Peyer's patch (tissue), 4 donors: ENCODE measurements at places on chromosomes 12 and 14.

- no peak for DNase-seq
Observed at GRCh38 chr12:114608509-114608908, 75.5 kb downstream of the TBX3 start.

- no peak for DNase-seq
Observed at GRCh38 chr14:73739174-73739898, 25.2 kb upstream of the PNMA1 start.

GRCh38 chr14:91413547-91414474, 3.8 kb downstream of the CCDC88C start:
- peak; percentile 89 for DNase-seq

DNA sequence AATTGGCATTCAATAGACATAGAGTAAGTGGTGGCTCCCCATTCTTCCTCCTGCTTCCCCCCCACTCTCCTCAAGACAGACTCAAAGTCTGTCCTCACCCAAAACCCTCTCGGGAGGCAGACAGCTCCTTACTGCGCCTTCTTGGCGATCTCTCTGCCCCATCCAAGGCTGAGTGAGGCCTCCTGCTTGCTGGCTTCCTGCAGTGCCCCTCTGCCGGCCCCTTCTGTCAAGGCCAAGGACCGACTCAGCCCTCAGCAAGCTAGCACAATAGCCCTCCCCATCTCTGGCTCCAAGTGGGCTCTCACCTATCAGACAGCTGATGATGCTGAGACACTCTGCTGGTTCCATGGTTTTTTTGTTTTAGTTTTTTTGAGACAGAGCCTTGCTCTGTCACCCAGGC, 62.5 kb upstream of the DLK1 start:
- no peak for DNase-seq

DNA sequence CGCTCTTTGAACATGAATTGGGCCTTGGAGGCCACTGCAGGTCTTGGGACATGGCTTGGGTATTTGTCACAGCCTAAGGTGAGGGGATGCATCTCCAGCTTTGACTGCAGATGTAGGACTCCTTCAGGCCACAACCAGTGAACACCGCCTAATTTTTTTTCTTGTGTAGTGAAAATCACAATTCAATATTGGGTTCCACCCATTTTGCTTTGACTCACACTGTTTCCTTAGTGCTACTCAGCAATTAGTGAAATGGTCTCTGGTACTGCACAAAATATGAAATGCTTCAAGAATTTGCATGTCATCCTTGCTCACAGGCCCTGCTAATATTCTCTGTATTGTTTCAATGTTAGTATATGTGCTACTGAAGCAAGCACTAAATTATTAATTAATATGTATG, 12.5 kb downstream of the TMEM253 start:
- DNase-seq, result no peak

DNA sequence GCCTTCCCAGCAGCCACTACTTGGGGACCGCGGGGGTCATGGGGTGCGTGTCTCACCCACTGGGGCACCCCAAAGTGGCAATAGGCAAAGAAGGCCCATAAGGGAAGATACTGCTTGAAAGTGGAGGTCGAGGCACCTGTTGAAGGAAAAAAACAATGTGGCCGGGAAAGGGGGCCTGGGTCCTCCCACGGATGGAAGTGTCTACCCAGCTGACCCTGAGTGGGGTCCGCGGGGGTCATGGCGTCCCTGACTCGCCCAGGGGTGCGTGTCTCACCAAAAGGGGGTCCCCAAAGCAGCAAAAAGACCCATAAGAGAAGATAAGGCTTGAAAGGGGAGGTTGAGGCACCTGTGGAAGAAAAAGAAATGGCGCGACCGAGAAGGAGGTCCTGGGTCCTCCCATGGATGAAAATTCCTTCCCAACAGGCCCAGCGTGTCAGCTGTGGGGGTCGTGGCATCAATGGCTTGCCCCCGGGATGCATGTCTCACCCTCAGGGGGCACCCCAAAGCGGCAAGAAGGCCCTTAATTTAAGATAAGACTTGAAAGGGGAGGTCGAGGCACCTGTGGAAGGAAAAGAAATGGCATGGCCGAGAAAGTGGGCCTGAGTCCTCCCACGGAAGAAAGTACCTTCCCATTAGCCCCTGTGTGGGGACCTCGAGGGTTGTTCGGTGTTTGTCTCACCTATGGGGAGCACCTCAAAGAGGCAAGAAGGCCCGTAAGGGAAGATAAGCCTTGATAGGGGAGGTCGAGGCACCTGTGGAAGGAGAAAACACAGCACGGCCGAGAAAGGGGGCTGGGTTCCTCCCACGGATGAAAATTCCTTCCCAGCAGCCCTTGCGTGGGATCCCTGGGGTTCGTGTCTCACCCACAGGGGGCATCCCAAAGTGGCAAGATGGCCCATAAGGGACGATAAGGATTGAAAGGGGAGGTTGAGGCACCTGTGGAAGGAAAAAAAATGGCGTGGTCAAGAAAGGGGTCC, 266.0 kb downstream of the ALG10 start:
- peak; percentile 6 for DNase-seq

GRCh38 chr12:117300174-117300573, 61.3 kb downstream of the NOS1 start:
- no peak for DNase-seq

DNA sequence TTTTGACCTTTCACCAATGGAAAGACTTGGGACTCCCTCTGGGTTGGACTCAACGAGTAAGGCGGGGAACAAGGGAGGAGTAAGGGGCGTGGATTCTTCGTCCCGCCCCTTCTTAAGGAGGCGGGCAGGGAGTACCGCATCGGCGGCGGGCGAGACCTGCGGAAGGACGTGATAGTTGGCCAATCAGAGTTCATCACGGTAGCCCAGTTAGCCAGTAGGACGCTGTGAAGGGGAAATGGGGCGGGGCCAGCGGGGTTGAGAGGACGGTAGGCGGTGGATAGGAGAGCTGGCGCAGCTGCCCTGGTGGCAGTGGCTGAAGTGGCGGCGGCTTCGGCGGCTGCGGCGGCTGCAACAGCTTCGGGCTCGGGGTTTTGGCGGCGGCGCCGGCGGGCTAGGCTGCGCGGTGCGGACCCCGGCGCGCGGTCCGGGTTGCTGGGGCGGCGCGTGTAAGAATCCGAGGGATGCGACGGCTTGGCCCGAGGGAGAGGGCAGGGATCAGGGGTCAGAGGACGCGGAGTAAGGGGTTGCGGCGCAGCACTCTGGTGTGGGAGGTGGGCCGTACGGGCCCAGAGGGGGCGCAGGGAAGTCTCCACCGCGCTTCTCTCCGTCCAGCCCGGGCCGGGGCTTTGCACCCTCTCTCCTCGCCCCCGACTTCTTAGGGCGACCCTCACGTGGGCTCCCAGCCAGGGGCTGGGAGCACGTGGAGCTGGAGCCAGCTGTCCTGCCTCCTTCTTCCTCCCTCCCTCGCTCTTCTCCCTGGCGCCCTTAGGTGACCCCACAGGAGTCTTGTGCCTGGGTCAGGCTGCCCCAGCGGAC, at the start of gene TPCN1:
TSS of gene TPCN1 (plus strand) at position 284 of the 816 bp plus-strand sequence. CDS start 5,389 bp downstream, outside the sequence.
- DNase-seq, result peak; percentile 100

DNA sequence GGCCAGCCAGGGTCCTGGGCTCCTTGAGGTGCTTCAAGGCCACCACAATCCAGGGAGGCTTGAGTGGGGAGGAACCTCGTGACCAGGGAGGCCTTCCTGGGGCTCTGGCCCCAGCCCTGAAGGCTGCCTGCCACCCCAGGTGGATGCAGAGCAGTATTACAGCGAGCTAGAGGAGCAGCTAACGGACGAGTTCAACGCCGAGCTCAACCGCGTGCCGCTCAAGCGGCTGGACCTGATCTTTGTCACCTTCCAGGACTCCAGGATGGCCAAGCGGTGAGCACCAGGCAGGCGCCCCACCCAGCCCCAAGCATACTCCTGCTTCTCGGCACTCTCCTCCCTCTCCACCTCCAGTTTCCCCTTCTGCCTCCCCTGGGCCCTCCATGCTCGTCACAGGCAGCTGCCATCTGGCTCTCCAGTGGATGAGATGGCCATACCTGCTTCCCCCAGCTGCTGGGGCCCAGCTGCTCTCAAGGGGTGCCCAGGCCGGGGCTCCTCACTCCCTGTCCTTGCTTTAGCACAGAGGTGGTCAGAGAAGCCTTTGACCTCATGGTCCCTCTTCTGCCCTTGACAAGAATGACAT, 30.6 kb downstream of the NGB start:
- DNase-seq, result no peak

GRCh38 chr12:79397609-79398008, 293.2 kb downstream of the PAWR start:
- no peak for DNase-seq
